AG08395 (cell line): ENCODE measurements at places on chromosomes 16 and 17.

DNA sequence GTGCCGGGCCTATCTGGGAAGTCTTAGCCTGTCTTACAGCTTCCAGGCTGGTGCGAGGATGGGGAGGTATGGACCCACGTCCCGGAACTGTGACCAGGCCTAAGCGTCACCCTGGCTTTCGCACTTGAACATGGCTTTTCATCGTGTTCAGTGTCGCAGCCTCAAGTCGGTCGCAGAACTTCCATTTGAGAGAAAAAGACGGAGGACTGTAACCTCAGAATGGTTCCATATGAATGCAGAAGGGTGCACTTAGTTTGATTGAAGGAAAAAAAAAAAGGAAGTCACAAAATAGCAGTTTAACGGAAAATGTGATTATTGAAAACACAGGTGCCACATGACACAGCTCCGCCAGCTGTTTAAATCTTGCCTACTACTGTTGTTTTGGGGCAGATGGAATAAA is 30.2 kb upstream of the JPT2 start:
- DNase-seq = no peak

- no peak for DNase-seq
Observed at GRCh38 chr17:49337884-49338283, 24.2 kb downstream of the ZNF652 start.

- no peak for DNase-seq
Observed at GRCh38 chr16:82157836-82158235, 12.2 kb downstream of the MPHOSPH6 start.

DNA sequence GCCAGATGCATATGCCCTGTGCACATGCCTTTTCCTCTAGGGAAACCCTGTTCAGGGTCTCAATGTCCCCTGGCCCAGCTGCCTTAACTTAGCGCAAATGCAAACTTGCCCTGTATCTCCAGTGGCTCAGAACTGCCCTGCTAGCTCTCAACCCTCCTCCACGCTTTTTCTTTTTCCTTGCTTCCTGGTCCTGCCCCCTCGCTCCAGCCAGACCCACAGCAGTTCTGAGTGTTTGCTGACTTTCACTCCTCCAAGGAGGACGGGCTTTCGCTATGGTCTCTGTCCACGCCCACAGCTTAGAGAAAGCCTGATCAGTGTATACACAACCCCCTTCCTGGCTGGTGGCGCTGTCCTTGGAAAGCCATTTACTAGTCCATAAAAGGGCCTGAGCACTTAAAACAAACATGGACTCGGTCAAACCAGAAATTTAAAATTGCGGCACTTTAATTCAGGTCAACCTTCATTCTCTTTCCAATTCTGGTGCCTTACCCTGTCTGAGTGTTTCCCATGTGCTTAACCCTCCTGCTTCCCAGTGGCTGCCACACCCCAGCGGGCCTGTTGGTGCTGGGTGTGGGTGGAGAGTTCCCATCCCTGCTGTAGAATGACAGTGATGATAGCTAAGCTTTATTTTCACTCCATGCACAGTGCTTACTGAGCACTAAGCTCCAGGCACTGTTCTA is 15.6 kb upstream of the TMEM98 start:
- peak; percentile 94 for DNase-seq

GRCh38 chr16:70662991-70663523 is 16.7 kb downstream of the IL34 start:
- DNase-seq = no peak

DNA sequence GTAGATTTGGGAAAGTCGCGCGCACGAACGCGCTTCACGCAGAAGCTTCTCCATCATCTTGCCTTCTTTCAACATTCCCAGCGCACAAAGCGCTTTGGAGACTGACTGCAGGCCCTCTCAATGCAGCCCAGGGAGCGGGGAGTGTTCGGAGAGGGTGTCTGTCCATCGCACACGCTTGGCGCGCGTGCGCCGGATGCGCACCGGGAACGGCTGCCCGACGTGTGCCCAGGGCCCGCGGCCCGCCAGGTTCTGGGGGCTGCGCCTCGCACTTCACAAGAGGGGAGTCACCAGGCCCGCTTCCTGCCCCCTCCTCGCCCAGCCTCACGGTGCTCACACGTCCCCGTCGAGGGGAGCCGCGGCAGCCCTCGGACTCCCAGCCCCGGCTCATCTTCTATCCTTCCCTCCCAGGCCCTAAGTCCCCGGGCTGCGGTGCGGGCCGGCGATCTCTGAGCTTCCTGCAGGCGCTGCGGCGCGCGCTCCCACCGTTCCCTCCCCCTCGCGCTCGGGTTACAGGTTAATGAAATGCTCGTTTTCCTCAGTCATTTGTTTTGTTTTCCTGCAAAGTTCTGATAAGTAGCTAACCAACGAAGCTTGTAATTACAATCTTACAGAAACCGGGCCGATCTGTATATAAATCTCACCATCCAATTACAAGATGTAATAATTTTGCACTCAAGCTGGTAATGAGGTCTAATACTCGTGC is 2.8 kb upstream of the IRX3 start:
- no peak for DNase-seq

- no peak for DNase-seq
Observed at GRCh38 chr16:79714440-79714839, 113.9 kb upstream of the MAF start.

DNA sequence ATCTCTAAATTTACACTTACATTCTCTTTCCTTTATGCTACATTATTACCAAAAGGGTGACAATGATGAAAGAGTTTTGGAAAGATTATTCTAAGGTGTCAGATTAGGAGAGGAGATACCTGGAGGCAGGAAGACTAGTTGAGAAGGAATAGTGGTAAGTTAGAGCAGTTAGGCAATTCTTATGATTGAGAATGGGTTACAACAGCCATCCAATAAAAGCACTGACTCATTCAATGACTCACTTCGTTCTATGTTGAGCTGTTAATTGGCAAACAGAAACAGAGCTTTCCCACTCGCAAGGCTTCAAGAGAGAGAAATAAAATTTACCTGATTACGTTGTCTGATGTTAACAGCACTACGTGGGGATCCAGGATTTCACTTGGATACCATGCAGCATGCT is 5.8 kb downstream of the NUP88 start:
- peak; percentile 73 for DNase-seq

DNA sequence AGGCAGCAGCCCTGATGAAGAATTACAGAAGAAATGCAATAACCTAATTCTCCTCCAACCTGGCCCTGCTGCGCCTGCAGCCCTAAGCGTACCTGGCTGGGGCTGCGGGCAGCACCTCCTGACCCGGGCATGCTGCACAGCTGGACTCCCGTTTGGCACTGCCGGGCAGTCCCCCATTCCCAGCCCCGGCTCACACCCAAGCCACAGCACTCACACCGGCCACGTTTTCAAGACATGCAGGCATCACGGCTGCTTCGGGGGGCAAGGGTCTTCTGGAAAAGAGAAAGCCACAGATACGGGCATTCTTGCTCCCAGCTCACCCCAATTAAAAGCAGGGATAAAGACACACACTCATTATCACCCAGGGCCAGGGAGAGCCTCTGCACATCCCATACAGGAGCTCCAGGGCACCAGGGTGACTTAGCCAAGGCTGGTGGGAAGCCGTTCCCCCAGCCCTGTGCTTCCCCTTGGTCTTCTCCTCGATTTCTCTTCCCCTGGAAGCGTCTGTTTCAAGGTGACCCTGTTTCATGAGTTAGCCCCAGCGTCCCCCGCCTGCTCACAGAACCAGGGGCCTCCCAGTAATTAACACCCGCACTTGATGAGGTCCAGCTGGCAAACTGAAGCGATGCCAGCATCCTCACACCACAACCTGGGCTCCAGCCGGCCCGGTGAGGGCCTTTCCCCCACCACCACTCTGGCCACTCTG is 216.7 kb downstream of the C16orf78 start:
- no peak for DNase-seq

- no peak for DNase-seq
Observed at GRCh38 chr16:29687755-29688154, 8.8 kb downstream of the QPRT start.

DNA sequence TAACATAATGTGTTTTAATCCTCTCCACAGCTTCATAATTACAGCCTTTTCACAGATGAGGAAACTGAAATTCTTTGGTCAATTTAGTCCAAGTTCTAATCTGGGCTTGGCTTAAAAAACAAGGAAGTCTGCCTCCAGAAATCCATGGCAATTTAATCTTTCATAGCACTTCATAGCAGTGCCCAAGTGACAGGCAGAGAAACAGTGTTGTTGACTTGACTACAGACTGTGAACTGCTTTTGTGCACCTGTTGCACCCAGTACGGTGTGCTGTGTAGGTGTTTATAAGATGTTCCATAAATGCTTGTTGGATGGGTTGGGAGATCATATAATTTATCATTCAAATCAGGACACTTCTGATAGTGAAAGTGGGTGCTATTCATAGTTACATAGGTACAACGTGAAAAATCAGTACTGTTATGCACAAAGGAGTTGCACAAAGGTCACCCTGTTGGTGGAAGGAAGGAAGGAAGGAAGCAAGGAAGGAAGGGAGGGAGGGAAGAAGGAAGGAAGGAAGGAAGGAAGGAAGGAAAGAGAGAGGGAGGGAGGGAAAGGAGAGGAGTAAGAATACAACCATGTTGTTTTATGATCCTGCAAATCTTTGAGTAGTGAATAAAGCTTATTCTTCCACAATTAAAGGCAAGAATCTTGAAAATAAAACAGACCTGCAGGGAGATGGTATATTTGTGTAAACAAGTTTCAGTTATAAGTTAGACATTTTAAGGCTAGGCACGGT is 56.5 kb upstream of the HLF start:
- no peak for DNase-seq

DNA sequence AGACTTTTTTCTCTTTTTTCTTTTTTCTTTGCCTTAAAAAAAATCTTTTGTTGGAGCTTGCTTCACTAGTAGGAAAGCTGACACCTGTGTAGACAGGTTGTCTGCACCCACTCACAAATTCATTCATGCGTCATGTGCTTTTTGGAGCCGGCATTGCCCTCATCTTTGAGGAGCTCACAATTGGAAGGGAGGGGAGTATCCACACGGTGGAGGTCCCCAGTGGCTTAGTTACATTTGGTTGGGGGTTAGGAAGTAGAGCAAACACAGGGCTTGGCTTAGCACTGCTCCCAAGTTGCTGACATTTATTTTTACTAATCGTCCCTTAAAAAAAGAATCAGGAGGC is 18.7 kb upstream of the MEIOB start:
- DNase-seq = no peak

GRCh38 chr16:87051526-87052320 is 265.5 kb downstream of the C16orf95 start:
- DNase-seq = no peak

- no peak for DNase-seq
Observed at GRCh38 chr17:49551221-49552069, 24.2 kb upstream of the NXPH3 start.

GRCh38 chr16:75289189-75289588 is 37.8 kb upstream of the BCAR1 start:
- DNase-seq = peak; percentile 58

GRCh38 chr17:77127735-77128361 is 12.9 kb upstream of the SEC14L1 start:
- DNase-seq = no peak

DNA sequence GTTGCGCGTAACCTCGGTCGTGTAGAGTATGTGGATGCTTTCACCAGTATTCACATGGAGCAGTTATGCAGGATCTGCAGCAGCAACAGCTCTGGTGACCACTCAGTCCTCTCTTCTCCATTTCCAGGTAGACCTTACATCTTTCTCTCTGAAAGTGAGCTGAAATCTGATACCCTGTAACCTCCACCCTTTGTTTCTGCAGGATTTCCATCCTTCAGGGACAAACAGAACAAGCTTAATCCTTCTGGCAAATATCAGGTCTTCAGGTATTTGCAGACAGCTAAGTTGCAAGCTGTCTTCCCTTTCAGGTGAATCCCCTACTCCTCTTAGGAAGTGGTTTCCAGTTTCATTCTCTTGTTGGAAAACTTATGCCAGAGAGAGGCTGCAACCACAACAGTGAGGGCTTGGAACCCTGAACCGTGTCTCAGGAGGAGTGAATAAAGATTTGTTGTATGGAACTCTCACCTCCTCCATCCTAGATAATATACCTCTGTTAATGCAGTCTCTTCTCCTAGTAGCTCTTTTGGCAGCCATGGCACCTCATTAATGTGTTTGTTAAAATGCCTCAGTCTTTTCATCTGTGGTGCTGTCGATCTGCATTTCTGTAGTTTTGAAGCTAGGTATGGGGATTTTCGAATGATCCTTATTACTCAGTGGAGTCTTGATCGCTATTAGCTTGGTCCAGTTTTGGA is 172.5 kb downstream of the PRKCA start:
- DNase-seq = no peak

- DNase-seq = no peak
Observed at GRCh38 chr16:57611181-57611580, 17.2 kb upstream of the ADGRG1 start.

GRCh38 chr17:12712415-12712814 is 46.7 kb downstream of the MYOCD start:
- DNase-seq = no peak

- DNase-seq = peak; percentile 65
Observed at GRCh38 chr17:82668631-82669099, 20.4 kb upstream of the WDR45B start.

- DNase-seq = peak; percentile 76
Observed at GRCh38 chr16:88685156-88686061, 898 bp downstream of the SNAI3 start.

DNA sequence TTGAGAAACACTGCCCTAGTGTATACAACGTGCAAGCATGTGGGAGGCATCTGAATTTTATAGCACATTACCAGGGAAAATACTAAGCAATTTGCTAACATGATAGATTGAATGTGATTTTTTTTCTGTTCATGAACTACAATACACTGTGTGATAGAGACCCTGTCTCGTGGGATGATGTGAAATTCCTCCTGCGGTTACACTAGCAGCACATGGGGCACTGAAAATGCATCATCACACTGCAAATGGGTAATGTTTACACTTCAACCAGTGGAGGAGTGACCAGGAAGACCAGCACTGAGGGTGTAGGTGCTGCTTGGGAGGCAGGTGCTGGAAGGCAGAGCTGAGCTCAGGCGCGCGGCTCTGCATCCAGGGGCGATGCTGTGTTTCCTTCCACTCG is 28.8 kb downstream of the ORC6 start:
- DNase-seq = no peak

DNA sequence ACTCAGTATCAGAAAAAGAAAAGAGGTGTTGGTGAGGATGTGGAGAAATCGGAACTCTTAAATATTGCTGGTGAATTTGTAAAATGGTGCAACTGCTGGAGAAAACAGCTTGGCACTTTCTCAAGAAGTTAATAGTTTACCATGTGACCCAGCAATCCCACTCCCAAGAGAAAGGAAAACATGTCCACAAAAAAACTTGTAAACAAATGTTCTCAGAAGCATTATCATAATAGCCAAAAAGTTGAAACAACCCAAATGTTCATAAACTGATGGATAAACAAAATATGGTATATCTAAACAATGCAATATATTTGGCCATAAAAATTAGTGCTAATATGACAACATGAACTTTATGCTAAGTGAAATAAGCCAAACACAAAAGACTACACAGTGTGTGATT is 2.6 kb upstream of the MAPK7 start:
- no peak for DNase-seq
